ENCODE measurements at places on chromosomes 6 and 20. TPM values are rescaled to one million over a fixed set of nuclear protein-coding genes. Genes with fewer than 3 reads are reported as not detected.

The MYH7B gene
- not detected for total RNA-seq

The DEFB119 gene
- total RNA-seq: not detected

The CDSN gene
- 0.08 TPM for total RNA-seq

The C6orf118 gene
- total RNA-seq: not detected

The TBPL1 gene
- total RNA-seq: 11.4 TPM

The KCTD20 gene
- total RNA-seq: 23.1 TPM

The PAK5 gene
- total RNA-seq: 0.52 TPM

The SPDEF gene
- 0.44 TPM for total RNA-seq

The FAM209B gene
- total RNA-seq: 0.44 TPM

The TBP gene
- 8.0 TPM for total RNA-seq

The NEURL2 gene
- total RNA-seq: 1.9 TPM

The TRAM2 gene
- total RNA-seq: 3.5 TPM

The SAMD5 gene
- 6.5 TPM for total RNA-seq

The TRAPPC3L gene
- total RNA-seq: not detected

The GNMT gene
- total RNA-seq: not detected

The PNPLA1 gene
- total RNA-seq: 0.20 TPM

The USP49 gene
- total RNA-seq: 1.5 TPM

The CD109 gene
- 60.2 TPM for total RNA-seq

The CLDN20 gene
- not detected for total RNA-seq

DNA sequence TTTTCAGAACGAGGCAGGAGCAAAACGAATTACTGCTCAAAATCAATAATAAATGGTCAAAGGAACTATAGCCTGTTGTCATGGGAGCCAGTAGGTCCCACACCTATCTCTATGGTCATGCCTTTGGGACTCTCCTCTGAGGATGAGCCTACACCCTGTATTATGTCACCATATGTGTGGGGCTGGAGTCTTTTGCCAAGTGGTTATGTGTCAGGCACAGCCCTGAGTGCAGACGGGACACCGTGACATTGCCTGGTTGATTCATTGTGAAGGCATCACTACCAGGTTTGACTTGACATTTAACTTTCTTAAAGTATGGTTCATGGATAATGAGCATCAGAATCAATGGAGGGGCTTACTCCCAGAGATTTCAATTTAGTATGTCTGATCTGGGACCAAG lies 23.6 kb downstream of the BMP6 start:
- peak; percentile 42 for ATAC-seq

DNA sequence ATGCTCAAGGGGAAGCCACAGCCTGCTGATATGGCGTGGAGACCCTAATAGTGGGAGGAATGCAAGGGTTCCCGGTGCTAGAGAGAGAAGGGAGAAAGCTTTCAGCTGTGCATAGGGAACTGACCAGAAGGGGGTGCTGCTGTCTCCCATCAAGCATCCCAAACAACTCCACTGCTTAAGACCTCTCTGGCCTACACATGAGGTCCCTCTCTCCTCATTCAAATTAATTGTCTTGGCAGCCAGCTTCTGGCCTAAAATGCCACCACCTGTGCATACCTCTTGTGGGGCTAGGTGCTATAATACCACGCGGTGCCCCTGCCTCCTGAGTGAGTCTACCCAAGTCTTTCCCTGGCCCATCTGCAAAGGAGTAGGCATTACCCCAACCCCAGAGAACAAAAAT lies 14.5 kb downstream of the ADISSP start:
- peak; percentile 58 for ATAC-seq

DNA sequence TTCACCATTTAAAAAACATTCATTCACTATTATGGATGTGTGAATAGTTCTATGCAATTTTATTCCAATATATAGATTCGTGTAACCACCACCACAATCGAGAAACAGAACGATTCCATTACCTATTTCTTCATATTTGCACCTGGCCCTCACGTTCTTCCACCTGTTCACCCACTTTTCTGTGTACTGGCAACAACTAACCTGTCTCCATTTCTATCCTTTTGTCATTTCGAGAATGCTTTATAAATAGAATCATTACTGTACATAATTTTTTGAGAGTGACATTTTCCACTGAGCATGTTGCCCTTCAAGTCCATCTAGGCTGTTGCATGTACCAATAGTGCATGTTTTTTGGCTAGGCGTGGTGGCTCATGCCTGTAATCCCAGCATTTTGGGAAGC lies 23.2 kb upstream of the STX11 start:
- no peak for ATAC-seq

- no peak for ATAC-seq
Observed at GRCh38 chr6:158143700-158144099, 24.4 kb downstream of the SERAC1 start.

- no peak for ATAC-seq
Observed at GRCh38 chr20:20362774-20363433, 5.0 kb upstream of the INSM1 start.

- peak; percentile 18 for ATAC-seq
Observed at GRCh38 chr6:1619673-1620503, 10.2 kb downstream of the FOXC1 start.

GRCh38 chr20:4820806-4821518 lies 99.3 kb downstream of the PRND start:
- ATAC-seq: no peak

DNA sequence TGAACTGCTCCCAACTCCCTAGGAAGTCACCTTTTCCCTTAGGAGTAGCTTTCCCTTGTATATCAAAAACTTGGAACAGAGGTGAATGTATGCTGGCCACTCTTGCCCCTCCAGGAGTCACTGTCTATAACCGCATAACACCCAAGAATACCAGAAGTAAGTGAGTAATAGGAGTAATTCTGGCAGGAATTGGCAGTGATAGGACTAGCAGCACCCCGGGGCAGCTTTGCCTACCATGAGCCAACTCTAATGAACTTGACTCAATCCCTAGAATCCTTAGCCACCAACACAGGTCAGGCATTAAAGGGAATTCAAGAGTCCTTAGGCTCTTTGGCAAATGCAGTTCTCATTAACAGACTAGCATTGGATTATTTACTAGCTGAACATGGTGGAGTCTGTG lies 28.8 kb upstream of the CD164 start:
- ATAC-seq: peak; percentile 48

DNA sequence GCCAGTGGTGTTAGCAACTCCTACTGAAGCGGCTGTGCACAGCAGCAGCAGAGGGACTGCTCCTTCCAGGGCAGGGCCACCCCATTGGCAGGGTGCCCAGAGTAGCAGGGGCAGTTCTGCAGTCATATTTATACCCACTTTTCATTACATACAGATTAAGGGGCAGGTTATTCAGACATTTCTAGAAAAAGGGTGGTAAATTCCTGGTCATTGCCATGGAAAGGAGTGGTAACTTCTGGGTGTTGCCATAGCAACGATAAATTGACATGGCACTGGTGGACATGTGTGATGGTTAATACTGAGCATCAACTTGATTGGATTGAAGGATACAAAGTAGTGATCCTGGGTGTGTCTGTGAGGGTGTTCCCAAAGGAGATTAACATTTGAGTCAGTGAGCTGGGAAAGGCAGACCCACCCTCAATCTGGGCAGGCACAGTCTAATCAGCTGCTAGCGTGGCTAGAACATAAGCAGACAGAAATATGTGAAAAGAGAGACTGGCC lies 45.0 kb downstream of the IYD start:
- no peak for ATAC-seq

DNA sequence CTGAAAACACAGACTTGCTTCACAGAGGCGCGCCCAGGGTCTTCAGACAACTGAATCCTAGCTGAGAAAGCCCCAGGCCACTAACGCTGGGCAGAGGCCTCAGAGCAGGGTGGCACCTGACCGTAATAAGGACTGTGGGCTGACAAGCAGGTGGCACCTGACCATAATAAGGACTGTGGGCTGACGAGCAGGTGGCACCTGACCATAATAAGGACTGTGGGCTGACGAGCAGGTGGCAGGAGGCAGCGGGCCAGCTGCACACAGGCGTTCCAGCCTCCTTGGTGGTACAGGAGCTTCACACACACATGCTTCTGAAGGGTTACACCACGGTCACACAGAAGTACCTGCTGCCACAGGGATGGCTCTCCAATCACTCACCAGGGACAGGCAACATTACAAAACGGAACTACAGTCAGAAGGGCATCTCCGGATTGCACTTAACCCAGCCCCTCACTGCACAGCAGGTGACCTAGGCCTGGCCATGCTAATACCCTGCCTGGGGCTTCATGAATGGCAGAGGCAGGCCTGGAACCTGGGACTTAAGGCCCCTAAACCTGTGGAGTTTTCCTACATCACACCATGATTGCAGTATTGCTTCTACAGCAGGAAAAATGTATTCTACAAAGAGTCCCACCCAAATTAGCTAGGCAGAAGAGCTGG lies 50.8 kb downstream of the PSMG4 start:
- no peak for ATAC-seq

DNA sequence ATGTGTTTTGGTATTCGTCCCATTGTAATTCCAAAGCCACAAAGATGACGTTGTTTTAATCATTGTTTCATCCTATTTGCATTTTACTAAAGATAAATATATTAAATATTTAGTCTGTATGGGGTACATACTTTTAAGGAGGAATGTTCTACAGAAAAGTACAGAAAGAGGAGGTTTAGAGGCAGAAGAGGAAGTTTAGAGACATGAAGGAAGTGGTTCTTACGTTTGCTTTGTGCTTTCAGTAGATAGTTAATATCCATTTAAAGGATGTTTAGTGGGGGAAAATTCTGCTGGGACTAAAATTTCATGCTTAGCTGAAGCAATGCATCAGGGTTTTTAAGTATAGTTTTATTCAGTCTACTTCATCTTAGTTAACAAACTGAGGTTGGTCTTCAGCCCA lies 116.6 kb downstream of the CRYBG1 start:
- ATAC-seq: no peak

DNA sequence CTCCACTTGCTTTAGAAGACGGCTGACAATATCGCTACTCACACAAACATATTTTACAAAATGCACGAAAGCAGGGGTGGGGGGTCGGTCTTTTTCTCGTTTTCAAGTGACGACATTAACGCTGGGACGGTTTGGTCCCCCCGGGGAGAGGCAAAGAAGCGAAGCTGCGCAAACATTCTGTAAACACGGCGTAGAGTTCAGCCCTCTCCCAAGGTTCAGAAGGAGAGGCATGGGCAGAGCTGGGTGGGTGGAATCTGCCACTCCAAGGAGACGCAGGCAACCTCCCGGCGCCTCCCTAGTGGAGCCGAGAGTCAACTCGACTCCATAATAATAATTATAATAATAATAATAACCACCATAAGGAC lies 2.4 kb downstream of the NKX2-2 start:
- ATAC-seq: no peak

GRCh38 chr20:17557675-17558006 lies 12.2 kb upstream of the DSTN start:
- peak; percentile 94 for ATAC-seq

DNA sequence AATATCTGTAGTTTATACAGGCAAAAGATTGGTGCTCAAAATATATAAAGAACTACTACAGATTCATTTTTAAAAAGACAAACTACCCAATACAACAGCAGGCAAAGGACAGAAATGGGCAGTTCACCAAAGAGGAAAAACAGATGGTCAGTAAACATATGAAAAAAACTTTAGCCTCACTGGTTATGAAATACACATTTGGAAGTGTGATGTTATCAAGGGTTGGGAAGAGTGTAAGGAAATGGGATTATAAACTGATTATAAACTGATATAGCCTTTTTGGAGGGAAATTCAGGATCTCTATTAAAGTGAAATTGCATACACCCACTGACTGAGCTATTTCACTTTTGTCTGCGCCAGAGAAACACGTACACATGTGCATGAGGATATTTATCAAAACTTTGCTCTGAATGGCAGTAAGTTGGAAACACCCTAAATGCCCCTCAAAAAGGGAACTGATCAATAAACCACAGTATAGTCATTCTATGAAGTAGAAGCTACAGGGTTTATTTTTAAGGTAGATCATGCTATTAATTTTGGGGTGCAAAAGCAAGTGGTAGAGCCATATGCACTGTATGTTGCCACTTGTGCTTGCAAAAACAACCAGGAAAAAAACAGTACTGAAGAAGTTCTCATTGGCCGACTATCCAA lies 32.2 kb upstream of the ARFGEF2 start:
- no peak for ATAC-seq

DNA sequence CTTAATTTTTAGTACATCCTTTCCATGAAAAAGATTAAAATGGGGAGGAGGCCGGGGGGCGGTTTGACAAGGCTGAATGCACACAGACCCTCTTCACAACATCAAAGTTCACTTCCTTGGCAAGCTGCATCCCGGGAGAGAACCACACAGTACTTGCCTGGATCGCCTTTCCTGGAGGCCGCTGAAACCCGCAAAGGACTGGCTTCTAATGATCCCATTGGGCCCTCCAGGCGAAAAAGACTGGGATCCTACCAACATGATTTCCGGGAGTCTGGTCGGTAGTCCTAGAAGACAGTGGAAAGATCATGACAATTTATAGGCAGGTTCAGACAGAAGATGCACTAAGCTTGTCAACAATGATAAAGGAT lies 60.2 kb downstream of the RIPOR2 start:
- ATAC-seq: no peak

- ATAC-seq: no peak
Observed at GRCh38 chr6:168756009-168756634, 315.1 kb downstream of the SMOC2 start.

GRCh38 chr6:87825821-87826221 lies 123.8 kb upstream of the AKIRIN2 start:
- ATAC-seq: no peak

DNA sequence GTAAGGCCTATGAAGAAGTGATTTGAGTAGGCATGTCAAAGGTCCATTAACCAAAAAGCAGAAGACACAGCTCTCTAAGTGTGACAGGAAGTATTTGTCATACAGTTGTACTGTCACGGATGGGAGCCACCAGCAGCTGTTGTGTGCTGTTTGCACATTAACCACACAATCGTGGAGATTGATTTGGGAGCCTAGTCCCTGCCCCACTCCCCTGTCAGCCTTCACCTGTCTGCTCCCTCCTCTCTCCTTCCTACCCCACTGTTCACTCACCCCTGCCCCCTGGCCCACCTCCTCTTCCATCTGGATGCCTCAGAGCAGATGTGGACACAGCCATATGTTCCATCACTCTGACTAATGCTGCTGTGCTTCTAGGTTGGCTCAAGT lies 124.7 kb upstream of the SPACA1 start:
- peak; percentile 59 for ATAC-seq

GRCh38 chr6:15995493-15995892 lies 133.4 kb upstream of the MYLIP start:
- no peak for ATAC-seq

GRCh38 chr20:34164381-34164984 lies 52.4 kb upstream of the EIF2S2 start:
- ATAC-seq: no peak

- ATAC-seq: no peak
Observed at GRCh38 chr20:51620432-51620831, 77.9 kb upstream of the NFATC2 start.

DNA sequence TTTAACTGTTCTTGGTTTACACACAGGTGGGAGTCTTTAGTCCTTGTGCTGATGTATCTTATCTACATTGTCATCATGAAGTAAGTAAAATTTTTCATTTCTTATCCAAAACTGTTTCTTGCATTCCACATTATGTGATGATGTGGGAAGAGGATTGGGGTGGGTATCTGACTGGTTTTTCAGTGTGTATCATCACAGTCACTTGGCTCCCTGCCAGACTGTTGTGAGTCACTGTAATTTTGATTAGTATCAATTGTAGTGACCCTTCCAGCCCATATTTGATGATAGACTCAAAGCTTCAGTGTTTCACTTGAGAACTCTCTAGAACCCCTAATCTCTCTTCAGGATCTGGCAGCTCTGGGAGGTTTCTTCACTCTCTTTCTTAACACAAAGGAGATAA lies 84.5 kb upstream of the RIN2 start:
- ATAC-seq: no peak
